A549 treated with RU486 at 1 μM for 4 hours (cell line): ENCODE measurements at places on chromosomes 11 and 22. TPM values are rescaled to one million over a fixed set of nuclear protein-coding genes. Genes with fewer than 3 reads are reported as not detected.

Gene OLFML1
- 0.18 TPM in 1 of 5 replicates, not detected in the others for total RNA-seq

Gene KCNJ11
- 0.40 to 0.65 TPM (median 0.55 TPM) in 5 replicates for total RNA-seq

Gene FGF19
- total RNA-seq = 0.09 to 0.12 TPM in 2 of 5 replicates, not detected in the others

Gene TPBGL
- total RNA-seq = 0.15 to 0.23 TPM (median 0.19 TPM) in 5 replicates

Gene CCDC87
- total RNA-seq = 0.53 to 0.80 TPM (median 0.64 TPM) in 5 replicates

Gene RELT
- 5.5 to 11.4 TPM (median 10.4 TPM) in 5 replicates for total RNA-seq

Gene DMC1
- total RNA-seq = 2.6 to 6.1 TPM (median 5.0 TPM) in 5 replicates

Gene C22orf31
- total RNA-seq = not detected in 5 replicates

Gene CELSR1
- 19.9 to 27.8 TPM (median 26.0 TPM) in 5 replicates for total RNA-seq

Gene REXO2
- total RNA-seq = 84.1 to 113 TPM (median 102 TPM) in 5 replicates

Gene SCGB1C1
- total RNA-seq = not detected in 5 replicates

Gene IL18
- 62.5 to 98.1 TPM (median 93.9 TPM) in 5 replicates for total RNA-seq

Gene EFCAB6
- 0.16 to 0.99 TPM (median 0.36 TPM) in 5 replicates for total RNA-seq

Gene SCGB2A2
- total RNA-seq = not detected in 5 replicates

Gene TSGA10IP
- total RNA-seq = not detected in 5 replicates

Gene FAM180B
- total RNA-seq = 0.07 TPM in 1 of 5 replicates, not detected in the others

Gene CDCA5
- 56.3 to 71.6 TPM (median 66.3 TPM) in 5 replicates for total RNA-seq

Gene KDM4E
- not detected in 5 replicates for total RNA-seq

Gene C22orf42
- total RNA-seq = not detected in 5 replicates

Gene PRG3
- not detected in 5 replicates for total RNA-seq

Gene HTR3A
- not detected in 5 replicates for total RNA-seq

Gene FIBIN
- not detected in 5 replicates for total RNA-seq

Gene NDUFA6
- total RNA-seq = 61.9 to 91.1 TPM (median 70.0 TPM) in 5 replicates

Gene RASL10A
- 0.16 to 0.35 TPM (median 0.16 TPM) in 3 of 5 replicates, not detected in the others for total RNA-seq

Gene SYT7
- 0.71 to 1.4 TPM (median 0.88 TPM) in 5 replicates for total RNA-seq

Gene HEPHL1
- total RNA-seq = not detected in 5 replicates

Gene RFPL1
- not detected in 5 replicates for total RNA-seq

Gene OR51B2
- total RNA-seq = not detected in 5 replicates
